Ovary (tissue), 10 donors: ENCODE measurements at places on chromosomes 7 and 10. TPM values are rescaled to one million over a fixed set of nuclear protein-coding genes. Genes with fewer than 3 reads are reported as not detected.

The SLC16A12 gene
- total RNA-seq = 1.1 TPM

DNA sequence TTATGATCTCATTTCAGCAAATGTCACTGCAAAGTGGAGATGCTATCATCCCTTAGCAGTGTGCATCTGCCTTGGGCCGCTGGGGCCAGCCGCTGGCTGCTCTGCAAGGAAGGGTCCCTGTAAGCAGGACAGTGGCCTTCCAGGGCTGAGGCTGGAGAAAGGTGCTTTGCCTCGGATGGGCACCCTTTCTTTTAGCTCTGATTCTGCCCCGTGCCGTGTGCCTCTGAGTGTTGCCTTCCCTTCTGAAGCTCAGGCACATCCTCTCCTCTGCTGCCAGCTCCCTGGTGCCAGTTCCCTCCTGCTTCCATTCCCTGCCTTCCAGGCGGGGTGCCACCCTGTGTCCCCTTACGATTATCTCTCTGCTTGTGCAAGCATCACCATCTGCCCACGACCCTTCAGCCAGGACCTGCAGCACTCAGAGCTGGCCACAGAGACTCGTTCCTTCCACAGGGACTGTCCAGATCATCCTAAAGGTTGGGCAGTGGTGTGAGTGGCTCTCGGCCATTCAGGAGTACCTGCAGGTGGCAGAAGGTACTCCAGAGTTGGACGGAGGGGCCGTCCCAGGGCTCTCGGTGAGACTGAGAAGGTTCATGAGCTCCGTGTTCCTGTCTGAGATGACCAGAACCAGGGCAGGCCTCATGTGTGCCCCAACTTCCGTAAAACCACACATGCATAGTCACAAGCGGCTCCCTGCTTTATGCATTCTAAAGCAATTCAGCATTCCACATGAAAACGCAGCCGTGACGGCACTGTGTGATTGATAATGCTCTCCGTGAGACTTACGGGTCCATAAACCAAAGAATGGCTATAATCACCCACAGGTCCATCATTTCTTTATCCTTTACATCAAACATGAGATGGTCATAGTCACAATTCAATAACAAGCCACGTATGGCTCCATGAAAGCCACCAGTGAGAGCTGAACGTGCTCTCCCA, 371.4 kb downstream of the DNAJB6 start:
- no peak overlapping the region for H3K27ac ChIP-seq
- no peak for DNase-seq
- H3K4me1 ChIP-seq = no peaks in the 10 kb centered on the region
- no peaks in the 10 kb centered on the region for H3K27me3 ChIP-seq

The LBX1 gene
- total RNA-seq = not detected

DNA sequence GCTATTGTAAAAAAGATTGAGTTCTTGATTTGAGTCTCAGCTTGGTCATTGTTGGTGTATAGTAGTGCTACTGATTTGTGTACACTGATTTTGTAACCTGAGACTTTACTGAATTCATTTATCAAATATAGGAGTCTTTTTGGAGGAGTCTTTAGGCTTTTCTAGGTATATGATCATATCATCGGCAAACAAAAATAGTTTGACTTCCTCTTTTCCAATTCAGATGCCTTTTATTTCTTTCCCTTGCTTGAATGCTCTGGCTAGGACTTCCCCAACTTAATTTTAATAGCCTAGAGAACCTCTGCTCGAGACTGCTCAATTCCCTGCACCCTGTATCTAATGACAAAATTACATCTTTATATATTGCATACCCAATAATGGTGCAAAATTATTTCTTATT, 154.4 kb downstream of the CCDC7 start:
- H3K27me3 ChIP-seq = no peaks in the 10 kb centered on the region
- DNase-seq = no peak
- H3K36me3 ChIP-seq = no peaks in the 10 kb centered on the region

DNA sequence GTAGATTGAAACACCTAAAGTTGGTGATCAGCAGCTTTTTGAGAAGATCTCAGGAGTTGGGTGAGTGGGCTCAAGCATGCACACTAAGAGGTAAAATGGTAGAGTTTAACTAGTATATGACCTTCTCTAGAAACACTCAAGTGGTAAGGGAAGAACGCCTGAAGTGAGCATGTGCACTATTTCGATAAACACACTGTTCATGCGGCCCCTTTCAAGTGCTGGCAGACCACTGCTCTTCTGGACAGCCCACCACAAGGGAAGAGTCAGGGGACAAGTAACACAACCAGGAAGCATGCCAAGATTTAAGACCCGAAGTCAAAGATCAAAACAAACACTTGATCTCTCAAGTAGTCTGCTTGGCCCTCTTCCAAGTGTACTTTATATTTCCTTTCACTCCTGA, 519.5 kb upstream of the ZWINT start:
- no peaks in the 10 kb centered on the region for H3K27me3 ChIP-seq
- no peak for DNase-seq
- H3K4me1 ChIP-seq = no peaks in the 10 kb centered on the region

GRCh38 chr10:128304271-128304670, 178.0 kb upstream of the MKI67 start:
- no peaks in the 10 kb centered on the region for H3K36me3 ChIP-seq
- no peaks in the 10 kb centered on the region for H3K4me1 ChIP-seq
- DNase-seq = no peak
- H3K27me3 ChIP-seq = no peaks in the 10 kb centered on the region

- DNase-seq = no peak
- no peaks in the 10 kb centered on the region for H3K36me3 ChIP-seq
- H3K4me1 ChIP-seq = peaks cover 14% of the 10 kb centered on the region
- H3K4me3 ChIP-seq = no peak overlapping the region
- H3K27me3 ChIP-seq = no peaks in the 10 kb centered on the region
Measured at GRCh38 chr10:79320316-79320715, 27.0 kb upstream of the PPIF start.

GRCh38 chr10:11249152-11249807, 231.6 kb downstream of the CELF2 start:
- peaks cover 5% of the 10 kb centered on the region for H3K4me1 ChIP-seq
- no peak overlapping the region for H3K4me3 ChIP-seq
- H3K27ac ChIP-seq = no peak overlapping the region
- no peaks in the 10 kb centered on the region for H3K27me3 ChIP-seq
- H3K36me3 ChIP-seq = no peaks in the 10 kb centered on the region

- H3K36me3 ChIP-seq = no peaks in the 10 kb centered on the region
- H3K27me3 ChIP-seq = no peaks in the 10 kb centered on the region
- peak overlapping the region; percentile 98 for H3K4me3 ChIP-seq
- H3K27ac ChIP-seq = peak overlapping the region; percentile 83
- peaks cover 3% of the 10 kb centered on the region for H3K4me1 ChIP-seq
Measured at GRCh38 chr7:30594048-30594539, 584 bp upstream of the GARS1 start.

DNA sequence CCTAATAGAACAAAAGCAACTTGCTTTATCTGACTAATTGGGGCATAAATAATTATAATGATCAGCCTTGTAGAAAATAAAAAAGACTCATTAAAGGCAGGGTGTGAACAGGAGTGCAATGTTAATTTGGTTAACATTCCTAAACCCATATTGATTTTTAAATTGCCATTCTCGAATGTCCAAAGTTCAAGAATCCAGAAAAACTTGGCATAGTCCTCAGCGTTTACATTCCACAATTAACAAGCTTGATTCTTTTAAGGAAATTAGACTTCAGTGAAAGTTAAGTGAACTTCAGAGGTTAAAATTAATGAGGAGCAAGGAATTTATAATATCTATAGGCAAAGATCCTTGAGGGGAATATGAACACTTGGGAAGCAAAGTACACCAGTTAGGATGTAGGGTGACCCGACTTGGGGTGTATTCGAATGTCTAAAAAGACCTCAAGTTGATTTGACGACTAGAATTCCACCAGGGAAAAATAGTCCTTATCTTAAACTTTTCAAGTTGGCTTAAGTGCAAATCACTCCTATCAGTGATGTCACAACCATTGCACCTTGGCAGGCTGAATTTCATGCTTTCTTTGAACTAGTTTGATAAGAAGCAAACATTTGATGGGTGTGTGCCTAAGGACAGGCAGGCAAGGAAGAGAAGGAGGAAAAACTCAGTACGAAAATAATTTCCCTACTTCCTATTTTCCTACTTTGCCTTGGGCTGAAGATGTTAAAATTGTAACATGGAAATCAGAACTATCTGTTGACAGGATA, 830.4 kb upstream of the COBL start:
- no peaks in the 10 kb centered on the region for H3K27me3 ChIP-seq
- no peaks in the 10 kb centered on the region for H3K4me1 ChIP-seq
- no peak for DNase-seq
- no peak overlapping the region for H3K4me3 ChIP-seq
- H3K36me3 ChIP-seq = no peaks in the 10 kb centered on the region
- H3K27ac ChIP-seq = no peak overlapping the region
